ENCODE measurements at places on chromosomes 7 and 10.

DNA sequence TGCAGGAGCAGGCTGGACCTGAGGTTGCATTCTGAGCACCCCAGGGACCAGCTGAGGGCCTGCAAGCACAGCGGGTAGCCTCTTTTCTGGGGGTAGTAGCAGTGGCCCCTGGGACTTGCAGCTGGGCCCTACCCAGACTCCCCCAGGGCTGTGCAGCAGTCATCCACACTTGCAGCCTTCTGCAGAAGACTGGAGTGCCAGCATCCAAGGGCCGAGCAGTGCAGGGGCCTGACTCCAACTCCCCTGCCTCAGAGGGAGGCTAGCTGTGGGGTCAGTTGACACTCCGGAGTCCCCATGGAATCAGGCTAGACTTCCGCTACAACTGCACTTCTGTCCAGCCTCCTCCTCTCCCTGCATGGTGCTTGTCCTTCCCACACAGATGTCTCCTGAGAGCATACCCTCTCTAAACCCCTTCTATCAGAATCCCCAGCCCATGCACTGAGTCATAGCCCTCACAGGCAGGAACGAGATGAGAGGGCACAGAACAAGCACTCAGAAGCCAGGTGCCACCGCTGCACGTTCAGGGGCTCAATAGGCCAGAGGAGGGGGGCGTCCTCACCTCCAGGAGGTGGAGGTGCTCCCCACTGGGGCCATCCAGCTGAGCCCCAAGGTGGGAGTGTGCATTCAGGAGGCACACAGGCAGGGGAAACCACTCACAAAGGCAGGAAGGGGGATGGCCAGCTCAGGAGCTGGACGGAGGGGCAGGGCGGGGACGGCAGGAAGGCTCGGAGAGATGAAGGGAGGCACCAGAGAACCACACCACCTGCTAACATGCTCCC lies 7.5 kb downstream of the RASGEF1A start:
- no peak for DNase-seq

- DNase-seq = peak; percentile 79
Observed at GRCh38 chr10:80202934-80203834, 2.2 kb downstream of the ANXA11 start.

DNA sequence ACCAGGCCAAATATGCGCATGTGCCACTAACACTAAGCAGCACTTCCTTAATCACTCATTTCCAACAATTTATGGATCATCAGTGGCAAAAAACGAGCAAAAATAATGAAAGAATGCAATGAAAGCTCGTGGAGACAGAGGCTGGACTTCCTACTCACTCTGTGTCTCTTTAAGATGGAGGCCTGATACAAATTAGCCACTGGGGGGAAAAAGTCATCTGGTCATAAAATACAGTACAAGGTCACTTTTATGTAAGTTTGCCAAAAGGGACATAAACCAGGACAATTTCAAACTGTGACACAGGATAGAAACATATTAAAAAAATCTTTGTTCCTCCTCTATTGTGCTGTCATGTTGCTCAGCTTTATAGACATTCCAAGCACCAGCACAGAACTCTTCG lies 101.7 kb downstream of the LMBR1 start:
- no peak for DNase-seq

DNA sequence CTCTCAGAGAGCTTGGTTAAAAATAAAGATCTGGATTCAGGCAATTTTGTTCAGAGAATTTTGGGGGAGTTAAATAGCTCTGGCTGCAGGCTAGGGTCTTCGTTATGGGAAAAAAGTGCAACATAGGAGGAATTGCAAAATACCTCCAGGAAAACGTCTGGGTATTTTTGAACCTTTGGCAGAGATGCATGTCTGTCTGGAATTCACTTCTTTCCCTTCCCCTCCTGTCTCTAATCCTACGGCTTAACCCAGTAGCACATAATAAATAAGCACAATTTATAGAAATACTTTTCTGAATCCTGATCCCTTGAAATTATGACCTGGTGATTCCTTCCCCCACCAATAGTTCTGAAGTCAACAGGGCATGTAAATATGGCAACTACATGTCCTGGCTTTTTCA lies 19.3 kb upstream of the NUP205 start:
- no peak for DNase-seq

DNA sequence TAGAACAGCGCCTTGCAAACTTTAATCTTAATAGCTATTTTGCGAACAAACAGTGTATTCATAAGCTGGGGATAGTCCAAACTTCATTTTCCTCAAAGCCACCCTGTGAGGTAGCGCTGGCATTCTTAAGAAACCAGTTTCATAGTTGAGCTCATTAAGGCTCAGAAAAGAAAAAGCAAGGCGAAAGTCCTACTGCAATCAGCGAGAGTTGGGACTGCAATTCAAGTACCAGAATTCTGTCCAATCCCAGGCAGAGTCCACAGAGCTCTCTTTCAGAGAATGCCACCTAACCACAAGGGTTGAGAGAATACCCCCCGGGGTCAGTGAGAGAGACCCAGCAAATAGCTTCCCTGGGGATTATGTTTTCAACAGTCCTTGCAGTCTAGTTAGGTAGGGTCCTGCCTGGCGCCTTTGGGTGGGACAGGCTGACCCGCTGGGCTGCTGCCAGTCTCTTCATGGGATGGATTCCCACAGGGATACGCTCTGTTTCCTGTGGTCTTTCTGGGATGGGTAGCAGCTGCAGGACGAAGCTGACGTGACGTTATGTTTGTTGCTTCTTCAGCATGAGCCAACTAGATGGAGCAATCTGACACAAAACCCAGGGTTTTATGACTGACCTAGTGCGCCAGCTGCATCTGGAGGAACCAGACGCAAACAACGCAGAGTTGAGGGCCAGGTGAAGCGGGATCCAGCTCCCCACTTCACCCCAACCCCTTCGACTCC lies 16.0 kb downstream of the BMPER start:
- no peak for DNase-seq

DNA sequence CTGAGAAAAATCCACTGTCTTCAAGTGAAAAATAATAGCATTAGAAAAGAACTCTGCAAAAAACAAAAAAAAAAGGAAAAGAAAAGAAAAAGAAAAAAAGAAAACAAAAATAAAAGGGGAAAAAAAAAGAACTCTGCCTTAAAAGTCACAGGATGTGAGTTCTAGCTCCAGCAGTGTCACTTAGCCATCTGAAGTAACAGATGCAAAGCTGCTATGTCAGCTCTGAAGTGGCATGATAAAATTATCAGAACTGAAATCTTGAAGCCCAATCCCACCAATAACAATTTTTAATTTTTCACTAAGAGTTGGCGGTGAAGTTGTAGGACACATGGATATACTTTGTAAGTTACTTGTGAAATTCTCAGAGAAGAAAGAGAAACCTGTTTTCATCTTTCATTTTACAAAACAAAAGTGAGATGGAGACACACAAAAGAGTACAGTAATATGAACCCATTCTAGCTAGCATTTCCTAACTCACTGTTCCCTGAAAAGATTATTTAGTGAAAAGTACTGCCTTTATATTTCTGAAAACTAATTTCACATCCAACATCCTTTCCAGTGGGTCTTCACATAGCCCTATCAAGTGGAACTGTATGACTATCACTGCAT lies 103.5 kb downstream of the ELAPOR2 start:
- no peak for DNase-seq

DNA sequence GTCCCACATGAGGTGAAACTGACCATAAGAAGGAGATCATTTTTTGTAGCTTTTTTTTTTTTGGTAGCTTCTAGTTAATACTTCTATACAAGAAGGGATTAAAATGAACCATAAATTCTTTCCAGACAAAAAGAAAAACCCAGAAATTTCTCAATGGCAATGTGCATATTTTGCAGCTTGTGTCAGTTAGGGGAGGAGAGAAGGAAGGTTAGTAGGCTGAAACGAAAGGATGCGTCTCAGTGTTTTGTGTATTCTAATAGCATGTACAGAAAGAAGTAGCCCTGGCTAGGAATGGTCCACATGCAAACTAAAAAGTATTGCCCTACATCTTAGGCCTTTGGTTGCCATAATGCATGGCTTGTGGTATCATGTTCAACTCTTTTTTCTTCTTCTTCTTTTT lies 90.6 kb downstream of the CACNB2 start:
- no peak for DNase-seq

Data from stimulated activated CD8-positive, alpha-beta memory T cell treated with anti-CD3 and anti-CD28 coated beads, Interleukin-4, amount 100 ng/mL, for 48 hours (primary cell).